Head of caudate nucleus (tissue), 42 donors: ENCODE measurements at places on chromosomes 4 and X.
A peak's percentile ranks its signal among the peaks of the same experiment; 100 is the strongest.

DNA sequence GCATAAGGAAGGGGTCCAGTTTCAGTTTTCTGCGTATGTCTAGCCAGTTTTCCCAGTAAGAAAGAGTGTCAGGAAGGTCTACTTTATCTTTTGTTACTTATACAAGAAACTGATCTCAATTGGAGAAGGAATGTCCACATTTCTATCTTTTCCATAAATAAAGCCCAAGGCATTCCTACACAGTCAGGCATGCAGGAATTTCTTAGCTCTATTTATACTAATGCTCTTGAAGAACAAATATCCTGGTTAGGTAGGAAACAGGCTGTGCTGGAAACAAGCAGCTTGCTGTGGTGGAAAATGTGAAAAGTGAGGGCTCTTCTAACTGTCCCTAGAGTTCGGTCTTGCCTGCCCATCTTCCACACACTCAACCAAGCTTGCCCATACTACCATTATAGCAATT is 37.9 kb upstream of the PITX2 start:
- no peak for DNase-seq

- no peak for DNase-seq
Observed at GRCh38 chr4:94559351-94559806, 107.6 kb downstream of the PDLIM5 start.

DNA sequence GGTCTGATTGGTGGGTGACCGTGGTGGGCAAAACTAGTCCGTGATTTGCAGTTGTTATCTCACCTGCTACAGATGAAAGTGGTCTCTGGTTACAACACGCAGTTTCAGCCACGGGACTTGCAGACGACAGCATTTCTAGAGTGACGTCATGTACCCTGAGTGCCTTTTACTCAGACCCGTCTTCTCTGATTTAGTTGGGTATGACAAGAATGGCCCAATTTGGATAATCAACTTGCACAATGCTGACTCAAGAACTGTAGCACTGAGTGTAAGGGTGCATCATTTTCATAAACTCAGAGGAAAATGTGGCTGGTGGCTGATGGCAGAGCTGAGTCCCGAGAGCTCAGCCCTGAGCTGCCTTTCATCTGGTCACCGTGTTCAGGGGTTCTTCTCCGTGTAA is 281.4 kb upstream of the FRG1 start:
- DNase-seq: no peak

DNA sequence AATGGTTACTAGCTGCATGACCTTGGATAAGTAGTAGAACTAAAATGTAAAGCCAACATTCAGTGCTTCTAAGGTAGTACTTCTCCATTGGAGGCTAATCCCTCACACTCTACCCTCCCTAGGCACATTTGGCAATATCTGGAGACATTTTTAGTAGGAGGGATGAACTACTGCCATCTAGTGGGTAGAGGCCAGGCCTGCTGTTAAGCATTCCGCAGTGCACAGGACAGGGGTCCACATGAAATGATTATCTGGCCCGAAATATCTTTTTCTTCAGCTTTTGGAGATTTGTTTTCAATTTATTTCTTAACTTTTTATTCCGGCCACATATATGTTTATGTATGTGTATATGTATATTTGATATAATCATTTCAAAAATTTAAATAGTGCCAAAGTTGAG is 36.0 kb upstream of the SPANXC start:
- DNase-seq: peak; percentile 22

DNA sequence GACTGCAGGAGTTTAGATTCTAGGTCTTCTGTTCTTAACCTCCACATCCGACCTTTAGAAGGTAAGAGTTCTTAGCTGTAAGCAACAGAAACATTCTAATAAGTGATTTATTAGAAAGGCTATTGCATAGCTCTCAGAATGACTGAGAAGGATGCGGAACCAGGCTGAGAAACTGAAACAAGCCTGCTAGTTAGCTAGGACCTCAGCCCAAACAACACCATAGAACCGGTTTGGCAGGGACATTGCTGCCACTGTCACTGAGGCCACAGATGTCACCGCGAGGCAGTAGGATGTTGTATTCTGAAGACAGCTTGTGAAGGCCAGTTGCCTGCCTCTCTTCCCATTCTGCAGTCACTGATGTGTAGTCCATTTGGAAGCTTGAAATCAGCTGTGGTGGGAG is 160.0 kb upstream of the ARX start:
- no peak for DNase-seq

DNA sequence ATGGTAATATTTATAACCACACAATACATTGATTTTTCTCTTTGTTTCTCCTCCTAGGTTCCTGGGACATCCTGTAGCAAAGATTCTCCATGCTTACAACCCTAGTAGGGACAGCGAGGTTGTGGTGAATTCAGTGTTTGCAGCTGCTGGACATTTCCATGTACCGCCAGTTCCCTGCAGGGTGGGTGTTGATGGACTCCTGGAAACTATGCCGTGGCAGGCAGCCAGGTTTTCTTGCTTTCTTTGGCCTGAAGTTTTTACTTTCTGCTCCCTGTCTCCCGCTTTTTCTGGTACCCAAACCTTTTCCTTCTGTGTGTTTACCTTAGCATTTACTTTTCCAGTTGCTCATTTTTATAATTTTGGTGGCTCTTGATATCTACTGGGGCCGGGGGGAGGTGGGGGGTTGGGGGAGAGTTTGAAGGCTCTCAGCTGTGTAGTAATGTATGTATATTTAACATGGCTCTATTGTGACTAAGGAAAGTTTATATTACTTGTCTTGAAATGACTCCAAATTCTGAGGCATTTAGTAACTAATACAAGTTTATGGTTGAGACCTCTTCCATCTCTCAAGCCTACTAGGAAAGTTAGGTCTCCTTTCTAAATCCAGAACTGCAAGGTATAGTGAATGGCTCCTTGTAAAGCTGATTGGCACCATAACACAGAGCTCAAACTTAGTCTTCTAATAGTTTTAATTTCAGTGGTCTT is 89.7 kb downstream of the TMEM131L start:
- no peak for DNase-seq
